Hematopoietic multipotent progenitor cell treated with erythropoietin and hydrocortisone succinate and interleukin-3 and kit ligand, for 15 days (in vitro differentiated cells): ENCODE measurements at places on chromosomes 2 and 18.
A peak's percentile ranks its signal among the peaks of the same experiment; 100 is the strongest.

- no peak for DNase-seq
Measured at GRCh38 chr2:132597166-132597565, 72.8 kb downstream of the LYPD1 start.

GRCh38 chr18:59386909-59387686, 28.0 kb upstream of the LMAN1 start:
- DNase-seq = no peak

DNA sequence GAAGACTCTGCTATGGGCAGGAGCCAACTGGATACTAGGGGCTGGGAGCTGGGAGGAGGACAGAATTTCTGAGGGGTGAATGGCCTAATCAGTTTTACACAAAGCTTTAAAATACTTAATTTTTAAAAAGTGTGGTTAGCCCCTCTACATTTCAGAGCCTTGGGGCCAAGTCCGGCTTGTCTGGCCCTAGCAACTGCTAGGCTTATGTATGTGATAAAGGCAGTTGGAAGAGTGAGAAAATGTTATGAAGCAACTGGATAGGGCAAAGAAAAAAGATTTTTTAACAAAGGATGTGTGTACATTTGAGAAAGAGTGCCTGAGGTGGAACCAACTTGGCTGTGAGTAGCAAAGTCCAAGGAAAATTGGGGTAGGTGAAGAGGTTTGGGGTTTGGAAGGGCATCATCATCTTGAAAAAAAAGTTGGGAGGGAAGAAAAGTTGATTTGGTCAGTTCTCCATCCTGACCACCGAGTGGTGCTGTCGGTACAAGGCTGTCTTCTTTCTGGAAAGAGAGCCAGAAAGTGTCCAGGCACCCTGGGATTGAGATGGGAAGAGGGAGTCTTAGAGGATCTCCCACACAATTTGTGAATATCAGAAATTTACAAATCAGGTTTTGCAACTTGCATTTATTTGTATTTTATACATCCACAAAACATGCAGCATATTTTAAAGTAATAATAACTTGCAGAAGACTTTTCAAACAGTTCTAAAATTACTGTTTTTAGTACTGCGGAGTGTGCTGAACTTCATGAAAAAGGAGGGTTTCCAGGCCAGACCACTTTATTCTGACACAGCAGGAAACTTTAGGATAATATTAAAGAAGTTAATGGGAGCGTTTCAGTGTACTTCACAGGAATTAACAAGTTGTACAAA, 10.5 kb upstream of the CDK15 start:
- DNase-seq = no peak

- no peak for DNase-seq
Measured at GRCh38 chr2:97695744-97696143, 17.6 kb upstream of the ZAP70 start.

GRCh38 chr2:100137866-100138570, 4.4 kb downstream of the AFF3 start:
- DNase-seq = no peak

- no peak for DNase-seq
Measured at GRCh38 chr2:19607931-19608771, 249.7 kb upstream of the OSR1 start.

GRCh38 chr18:48962994-48963561, 12.3 kb upstream of the SMAD7 start:
- no peak for DNase-seq

GRCh38 chr2:172279214-172279613, 148.2 kb upstream of the ITGA6 start:
- DNase-seq = no peak

- peak; percentile 40 for DNase-seq
Measured at GRCh38 chr2:158457092-158457825, 507 bp downstream of the PKP4 start.

DNA sequence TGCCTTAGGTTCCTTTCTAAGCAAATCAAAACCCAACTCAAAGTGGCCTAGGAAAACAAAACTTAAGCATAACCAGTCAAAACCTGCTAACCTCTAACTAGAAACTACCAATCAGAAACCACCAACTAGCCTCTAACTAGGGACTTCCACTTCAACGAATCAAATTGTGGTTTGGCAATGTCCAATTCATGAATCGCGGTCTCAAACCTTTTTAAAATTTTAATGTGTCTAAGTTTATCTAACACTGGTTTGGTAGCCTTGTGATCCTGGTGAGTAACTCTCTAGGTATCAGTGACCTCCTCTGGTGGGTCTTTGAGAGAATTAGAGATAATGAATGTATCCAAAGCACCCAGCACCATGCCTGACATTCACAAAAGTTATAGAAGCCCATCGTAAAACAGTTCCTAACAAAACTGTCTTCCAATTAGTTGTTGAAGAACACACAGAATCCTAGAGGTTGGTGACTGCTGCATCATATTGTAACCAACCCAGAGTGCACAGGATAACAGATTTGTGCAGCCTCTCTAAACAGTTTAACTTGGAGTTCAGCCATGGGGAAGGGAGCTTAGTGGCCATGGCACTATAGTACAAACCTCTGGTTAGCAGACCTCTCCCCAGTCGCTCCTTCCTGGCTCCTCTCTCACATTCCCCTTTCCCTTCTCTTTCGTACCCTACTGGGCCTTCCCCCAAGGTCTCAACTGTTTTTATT, 45.2 kb upstream of the B3GNT2 start:
- no peak for DNase-seq

- DNase-seq = no peak
Measured at GRCh38 chr18:45386041-45386655, 229.1 kb upstream of the SLC14A2 start.

DNA sequence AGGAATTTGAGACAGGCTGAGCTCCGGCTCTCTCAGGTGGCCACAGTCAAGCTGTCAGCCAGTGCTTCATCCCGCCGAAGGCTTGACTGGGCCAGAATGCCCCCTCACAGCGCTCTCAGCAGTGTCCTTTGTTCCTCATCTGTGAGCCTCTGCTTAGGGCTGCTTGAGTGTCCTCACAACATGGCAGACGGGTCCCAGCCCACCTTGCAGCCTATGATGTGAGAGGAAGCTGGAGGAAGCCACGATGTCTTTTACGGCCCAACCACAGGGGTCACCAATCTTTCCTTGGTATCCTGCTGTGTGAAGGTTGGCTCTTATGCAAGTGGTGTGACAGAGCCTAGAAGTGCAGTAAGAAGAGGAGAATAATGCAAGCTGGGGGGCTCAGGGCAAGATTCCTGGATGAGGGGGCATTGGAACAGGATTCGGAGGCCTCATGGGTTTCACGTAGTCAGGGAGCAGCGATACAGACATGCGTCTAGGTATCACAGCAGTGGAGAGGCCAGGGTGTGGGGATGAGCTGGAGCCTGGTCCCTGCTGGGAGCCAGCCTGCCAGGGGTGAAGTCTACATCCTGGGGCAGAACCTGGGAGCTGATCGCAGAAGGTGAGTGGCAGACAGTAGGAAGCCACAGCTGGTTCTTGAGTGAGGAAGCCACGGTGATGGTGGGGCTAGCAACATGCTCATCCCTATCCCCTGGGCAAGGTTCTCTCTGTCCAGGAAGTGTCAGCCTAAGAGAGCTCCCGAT, 234.1 kb downstream of the GLI2 start:
- no peak for DNase-seq

DNA sequence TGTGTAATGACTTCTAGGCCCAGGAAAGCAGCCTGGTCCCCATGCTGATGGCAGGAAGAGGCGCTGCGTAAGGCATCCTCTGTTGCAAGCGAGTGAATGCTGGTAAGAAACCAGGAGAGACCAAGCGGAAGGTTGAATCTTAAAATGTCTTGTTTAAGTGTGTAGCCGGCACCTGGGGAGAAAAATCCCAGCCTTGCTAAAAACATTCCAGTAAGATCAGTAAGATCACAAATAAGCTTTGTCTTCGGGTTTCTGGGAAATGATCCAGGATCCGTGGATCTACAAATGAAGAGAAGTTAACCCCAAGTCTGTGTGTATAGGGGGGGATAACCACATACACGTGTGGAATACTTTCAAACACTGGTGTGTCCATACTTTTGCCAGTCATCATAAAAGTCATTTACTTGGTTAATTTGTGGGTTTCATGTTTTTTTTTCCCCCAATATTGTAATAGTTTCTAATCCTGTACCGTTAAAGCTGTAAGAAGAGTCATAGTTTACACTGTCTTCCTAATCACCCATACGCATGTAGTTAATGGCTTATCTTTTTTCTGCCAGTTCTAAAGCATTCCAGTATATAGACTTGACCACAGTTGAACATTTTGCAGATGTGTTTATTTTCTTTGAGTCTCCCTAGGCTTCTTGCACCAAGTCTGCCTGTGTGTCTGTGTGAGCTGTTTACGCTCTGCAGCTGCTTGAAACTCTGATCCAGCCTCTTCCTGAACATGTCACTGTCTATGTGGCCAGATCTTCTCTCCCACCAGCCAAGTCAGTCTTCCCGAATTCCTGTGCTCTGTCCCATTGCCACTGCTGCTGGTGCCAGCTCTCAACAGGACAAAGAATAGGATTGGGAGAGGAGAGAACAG, 135.9 kb upstream of the ARL4C start:
- DNase-seq = no peak

DNA sequence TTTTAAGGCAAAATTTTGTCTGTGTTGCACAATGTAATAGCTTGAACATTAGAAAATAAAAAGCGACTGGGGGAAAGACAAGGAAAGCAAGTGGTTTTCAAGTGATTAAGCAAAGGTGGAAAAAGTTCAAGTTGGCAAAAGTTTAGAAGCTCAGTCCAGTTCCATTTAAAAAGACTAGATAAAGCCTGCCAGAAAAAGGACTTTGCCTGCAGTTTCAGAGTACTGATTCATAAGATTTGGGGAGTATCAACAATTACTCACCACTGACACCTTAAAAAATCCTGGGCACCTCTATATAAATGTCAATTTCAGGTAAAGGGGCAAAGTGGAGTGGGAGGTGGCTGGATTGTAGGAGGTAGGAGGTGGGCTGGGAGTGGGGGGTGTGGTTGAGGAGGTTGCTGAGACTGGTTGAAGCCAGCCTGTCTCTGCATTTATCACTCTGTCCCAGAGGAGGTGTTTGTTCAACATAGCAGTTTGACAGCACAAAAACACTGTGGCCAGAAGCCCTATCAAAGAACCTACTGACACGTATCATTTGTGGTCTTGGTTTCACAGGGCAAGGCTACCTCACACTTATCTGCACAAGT, 14.6 kb downstream of the ZEB2 start:
- peak; percentile 43 for DNase-seq

DNA sequence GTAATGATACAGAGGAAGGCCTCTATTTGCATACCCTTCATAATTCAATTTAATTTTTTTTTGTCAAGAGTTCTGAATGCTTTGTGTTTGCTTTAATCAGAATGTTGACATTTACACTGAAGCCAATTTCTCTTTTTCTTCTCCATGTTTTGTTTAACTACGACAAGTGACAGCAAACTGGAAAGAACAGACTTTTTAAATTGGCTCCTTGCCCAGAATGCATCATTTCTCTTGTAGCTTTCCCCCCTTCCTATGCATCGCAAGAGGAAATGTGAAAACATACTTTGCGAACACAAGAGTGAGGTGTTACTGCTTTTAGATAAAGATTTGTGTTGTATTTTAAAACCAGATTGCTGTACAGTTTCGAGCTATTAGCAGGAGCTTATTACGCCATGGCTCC, 955.2 kb upstream of the CELF4 start:
- no peak for DNase-seq

- DNase-seq = no peak
Measured at GRCh38 chr2:191927319-191927867, 80.5 kb upstream of the CAVIN2 start.

- DNase-seq = no peak
Measured at GRCh38 chr18:44133483-44133882, 547.2 kb upstream of the SETBP1 start.

DNA sequence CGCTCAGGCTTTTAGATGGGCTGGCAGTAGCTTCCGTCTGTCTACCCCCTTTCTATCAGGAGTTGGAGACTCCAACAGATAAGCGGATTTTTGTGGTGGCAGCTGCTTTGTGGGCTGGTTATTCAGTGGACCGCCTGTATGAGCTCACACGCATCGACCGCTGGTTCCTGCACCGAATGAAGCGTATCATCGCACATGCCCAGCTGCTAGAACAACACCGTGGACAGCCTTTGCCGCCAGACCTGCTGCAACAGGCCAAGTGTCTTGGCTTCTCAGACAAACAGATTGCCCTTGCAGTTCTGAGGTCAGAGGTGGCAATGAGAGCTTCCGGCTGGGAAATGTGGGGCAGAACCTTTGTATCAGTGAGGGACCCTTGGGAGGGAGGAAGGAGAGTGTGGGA, 14.8 kb downstream of the CAD start:
- no peak for DNase-seq

DNA sequence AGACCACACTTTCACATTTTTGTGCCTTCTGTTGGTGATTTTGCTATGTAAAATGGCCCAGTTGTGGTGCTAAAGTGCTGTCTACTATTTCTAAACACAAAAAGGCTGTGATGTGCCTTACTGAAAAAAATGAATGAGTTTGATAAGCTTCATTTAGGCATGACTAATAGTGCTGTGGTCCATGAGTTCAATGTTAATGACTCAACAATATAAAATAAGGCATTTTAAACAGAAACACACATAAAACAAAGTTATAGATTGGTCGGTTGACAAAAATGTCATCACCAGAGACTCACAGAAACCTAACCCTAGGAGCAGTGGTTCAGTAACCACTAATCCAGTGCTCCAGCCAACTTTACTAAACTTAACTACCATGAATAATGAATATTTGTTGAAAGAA, 160.0 kb downstream of the DNAH6 start:
- DNase-seq = no peak

- no peak for DNase-seq
Measured at GRCh38 chr2:138699421-138699820, 80.8 kb downstream of the NXPH2 start.
